T-helper 22 cell (primary cell): ENCODE measurements at places on chromosomes 6 and 20.

GRCh38 chr6:147750413-147750812 lies 241.9 kb downstream of the SAMD5 start:
- DNase-seq = no peak

GRCh38 chr20:19783966-19784401 lies 25.9 kb downstream of the RIN2 start:
- DNase-seq = no peak

GRCh38 chr6:168650671-168651111 lies 209.7 kb downstream of the SMOC2 start:
- no peak for DNase-seq

DNA sequence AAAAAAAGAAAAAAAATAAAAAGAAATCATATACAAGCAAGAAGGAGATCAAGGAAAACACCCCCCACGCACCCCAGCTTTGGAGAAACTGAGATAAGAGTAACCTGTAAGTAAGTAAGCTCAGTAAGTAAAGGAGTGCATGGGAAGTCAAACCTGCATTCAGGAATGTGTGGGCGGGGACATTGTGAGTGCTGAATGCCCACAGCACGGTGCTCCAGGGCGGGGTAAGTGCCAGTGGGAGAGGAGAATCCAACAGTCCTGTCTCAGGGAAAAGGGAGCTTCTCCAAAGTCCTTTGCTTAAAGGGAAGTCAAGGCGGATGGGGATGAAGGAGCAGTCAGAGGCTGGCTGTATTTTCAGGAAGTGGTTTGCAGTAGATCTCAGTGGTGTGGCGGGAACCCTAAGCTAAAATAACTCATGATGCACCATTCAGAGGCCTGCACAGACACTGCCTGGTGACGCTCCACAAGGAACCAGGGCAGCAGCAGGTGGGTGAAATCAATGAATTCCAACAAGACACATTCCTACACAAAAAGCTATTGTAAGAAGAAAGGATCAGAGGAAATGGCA lies 368.0 kb downstream of the QKI start:
- no peak for DNase-seq

DNA sequence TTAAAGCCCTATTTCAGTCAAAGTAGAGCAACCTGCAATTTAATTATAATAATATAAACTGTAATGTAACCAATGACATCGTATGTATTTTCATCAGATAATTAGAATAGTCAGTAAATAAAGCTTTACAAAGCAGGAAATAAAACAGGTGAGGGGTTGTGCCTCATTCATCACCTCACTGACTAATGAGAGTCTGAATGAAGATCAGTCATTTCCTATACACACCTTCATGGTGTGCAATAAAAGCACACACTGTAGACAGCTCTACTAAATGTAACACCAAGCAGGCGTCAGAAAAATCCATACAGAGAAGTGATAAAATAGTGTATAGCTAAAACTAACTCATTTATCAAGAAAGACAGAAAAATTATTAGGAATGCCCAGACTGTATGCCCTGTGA lies 105.9 kb downstream of the MAN1A1 start:
- no peak for DNase-seq
